Fibroblast of villous mesenchyme (primary cell): ENCODE measurements at places on chromosomes 3 and 15. TPM values are rescaled to one million over a fixed set of nuclear protein-coding genes. Genes with fewer than 3 reads are reported as not detected.

GRCh38 chr3:127915115-127915936, at the start of gene KBTBD12:
Gene KBTBD12 (plus strand): TSS chr3:127915232. CDS start chr3:127923062, 7,830 bp downstream.
- DNase-seq, result no peak

DNA sequence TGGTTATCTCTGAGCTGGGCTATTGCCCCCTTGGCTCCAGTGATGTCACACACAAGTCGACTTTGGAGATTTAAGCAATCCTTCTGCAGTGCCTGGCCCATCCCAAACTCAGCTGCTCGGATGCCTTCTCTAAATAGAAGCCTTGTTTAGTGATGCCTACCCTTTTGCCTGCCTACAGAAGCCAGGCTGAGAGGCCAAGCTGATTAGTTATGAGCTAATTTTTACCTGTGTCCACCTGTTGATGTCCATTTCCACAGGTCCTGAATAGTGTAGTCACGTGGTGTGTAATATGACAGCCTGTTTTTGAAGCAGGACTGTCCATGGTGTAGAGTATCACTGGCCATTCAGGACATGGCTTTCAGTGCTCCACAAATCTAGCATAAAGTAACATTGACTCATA, 45.5 kb downstream of the SSUH2 start:
- DNase-seq, result no peak

GRCh38 chr3:143182866-143183664, 63.5 kb downstream of the CHST2 start:
- DNase-seq, result peak; percentile 44

DNA sequence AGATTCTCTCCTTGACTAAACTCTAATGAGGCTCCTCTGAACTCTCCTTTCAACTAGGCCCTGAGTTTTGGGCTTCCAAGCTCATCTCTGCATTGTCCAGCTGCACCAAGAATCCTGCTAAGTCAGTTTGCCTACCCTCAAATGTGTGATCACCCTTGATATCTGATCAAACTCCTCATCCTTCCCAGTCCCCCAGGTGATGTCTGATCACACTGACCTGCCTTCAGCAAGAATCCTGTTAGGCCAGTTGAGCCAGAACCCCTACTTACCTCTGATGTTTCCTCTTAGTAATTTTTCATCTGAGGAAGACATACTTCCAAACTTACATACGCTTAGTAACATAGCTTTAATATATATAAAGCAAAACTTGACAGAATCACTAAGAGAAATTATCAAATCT, 28.8 kb downstream of the SUMF1 start:
- no peak for DNase-seq

DNA sequence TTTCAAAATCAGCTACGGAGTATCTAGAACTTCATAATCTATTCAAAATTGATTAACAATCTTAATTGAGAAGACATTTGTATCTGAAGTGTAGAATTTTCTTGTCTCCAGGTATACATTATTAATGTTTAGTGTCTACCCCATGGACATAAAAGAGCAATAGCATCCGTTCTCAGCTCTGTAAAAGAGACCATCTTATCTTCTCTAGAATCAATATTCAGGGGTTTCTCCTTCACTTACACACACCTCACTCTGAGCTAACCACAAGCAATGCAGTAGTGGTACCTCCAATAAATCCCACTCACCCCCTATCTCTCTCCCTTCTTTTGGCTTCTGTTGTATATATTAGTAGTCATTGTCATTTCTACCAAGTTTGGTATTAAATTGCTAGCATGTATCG, 16.2 kb downstream of the MBNL1 start:
- no peak for DNase-seq

DNA sequence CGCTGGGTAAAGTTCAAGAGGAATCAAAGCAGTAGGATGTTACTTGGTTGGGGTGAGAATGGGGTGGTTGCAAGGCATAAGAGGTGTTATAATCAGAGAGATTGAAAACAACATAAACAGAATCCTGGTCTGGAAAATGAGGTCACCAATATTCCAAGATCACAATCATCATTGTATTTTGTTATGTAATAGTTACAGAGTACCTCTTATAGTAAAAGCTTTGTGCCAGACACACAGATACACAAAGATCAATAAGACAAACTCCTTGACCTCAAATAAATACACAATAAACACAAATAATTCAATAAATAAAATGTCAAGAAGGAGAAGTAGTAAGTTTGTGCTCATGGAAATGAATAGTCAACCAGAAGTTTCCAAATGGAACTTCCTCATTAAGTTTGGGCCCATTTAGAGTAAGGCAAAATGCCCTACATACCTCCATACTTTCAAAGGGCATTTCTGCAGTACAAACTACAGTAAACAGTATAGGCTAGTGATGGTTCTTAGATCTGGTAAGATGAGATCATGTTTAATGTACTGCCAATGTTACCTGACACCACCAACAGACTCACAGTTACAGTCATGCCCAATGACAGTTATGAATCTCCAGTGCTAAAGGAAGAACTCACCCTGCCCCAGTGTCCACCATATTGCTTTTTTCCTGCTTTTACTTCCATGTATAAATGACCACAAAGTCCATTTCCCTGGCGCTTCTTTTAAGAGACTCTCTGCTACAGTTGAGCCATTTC, 93.4 kb downstream of the KCNMB2 start:
- DNase-seq, result no peak

DNA sequence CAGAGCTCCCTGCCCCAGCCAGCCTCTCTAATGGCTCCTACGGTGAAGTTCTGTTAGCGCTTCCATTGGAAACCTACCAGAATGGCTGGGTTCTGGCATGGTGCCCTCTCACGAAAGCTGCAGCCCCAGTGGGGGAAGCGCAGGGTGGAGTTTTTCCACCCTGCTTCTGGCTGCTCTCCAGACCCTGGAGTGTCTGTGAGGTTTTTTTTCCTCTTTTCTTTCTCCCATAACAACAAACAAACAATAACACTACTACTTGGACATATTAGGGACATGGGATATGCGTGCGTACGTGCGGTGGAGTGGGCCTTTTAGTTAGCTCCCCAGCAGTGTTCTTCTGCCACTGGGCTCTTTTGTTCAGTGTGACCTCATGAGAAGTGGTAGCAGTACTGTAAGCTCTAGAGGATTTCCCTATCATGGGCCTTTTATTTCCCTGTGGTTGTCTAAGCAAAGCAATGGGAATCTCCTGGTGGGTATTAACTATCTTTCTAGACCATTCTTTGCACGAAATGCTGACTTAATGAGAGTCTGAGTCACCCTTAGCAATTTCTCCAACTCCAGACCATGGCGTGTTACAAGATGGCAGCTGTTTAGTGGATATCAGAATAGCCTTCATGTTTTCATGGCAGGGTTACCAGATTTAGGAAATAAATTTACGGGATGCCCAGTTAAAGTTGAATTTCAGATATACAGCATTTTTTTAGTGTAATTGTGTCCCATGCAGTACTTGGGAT, 161.9 kb downstream of the FNDC3B start:
- peak; percentile 95 for DNase-seq

DNA sequence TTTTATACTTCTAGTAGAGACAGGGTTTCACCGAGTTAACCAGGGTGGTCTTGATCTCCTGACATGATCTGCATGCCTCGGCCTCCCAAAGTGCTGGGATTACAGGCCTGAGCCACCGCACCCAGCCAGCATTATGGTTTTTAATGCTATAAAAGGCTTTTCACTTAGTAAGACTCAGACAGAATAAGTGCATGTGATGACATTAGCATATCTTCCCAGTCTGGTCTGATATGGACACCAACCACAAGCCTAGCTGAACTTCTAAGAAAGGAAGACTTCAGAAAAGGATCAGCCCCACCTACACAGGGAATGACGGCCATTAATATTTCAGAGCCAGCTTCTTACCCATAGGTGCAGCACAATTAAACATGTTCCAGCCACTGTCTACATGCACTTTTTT, 27.0 kb downstream of the GRK7 start:
- no peak for DNase-seq

DNA sequence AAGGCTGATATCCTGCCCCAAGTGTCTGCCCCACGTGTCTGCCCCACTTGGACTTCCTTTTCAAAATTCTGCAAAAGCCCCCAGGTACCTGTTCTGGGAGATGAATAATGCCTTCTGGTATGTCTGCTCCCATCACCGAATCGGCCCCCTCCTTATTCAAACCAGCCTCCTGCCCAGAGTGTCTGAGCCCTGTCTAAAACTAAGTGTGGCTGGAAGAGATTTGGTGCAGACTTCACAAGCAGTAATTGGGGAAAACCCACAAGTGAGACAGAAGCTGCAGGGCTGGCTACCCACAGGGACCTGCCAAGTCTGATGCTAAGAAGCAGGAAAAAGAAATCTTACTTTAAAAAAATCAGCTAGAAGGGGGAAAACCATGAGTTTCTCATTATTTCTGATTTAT, 85.1 kb downstream of the DUT start:
- DNase-seq, result no peak

DNA sequence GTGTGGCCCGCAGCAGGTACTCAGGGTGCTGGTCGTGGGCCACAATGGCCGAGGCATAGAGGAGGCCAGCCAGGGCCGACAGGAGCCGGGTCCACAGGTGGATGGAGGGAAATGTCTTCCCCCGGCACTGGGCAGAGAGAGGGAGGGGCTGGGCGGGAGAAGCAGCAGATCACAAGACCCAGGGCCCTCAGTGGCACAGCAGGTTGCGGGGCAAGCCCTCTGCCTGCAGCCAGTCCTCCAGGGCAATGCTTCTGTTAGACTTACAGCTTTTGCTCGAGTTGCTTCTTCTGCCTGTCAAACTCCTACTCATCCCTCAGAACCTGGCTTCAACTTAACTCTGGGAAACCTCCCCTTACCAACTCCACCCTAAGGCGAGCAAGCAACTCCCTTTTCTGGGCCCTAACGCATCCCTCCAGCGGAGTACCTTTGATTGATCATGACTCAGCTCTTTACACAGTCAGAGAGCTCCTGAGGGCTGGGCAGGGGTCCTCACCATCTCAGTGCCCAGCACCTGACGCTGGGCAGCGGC, 16.0 kb downstream of the TMEM44 start:
- DNase-seq, result no peak

- peak; percentile 95 for DNase-seq
Observed at GRCh38 chr15:55267401-55268175, 22.0 kb downstream of the RAB27A start.

GRCh38 chr3:31157047-31157694, 262.7 kb upstream of the GADL1 start:
- no peak for DNase-seq

DNA sequence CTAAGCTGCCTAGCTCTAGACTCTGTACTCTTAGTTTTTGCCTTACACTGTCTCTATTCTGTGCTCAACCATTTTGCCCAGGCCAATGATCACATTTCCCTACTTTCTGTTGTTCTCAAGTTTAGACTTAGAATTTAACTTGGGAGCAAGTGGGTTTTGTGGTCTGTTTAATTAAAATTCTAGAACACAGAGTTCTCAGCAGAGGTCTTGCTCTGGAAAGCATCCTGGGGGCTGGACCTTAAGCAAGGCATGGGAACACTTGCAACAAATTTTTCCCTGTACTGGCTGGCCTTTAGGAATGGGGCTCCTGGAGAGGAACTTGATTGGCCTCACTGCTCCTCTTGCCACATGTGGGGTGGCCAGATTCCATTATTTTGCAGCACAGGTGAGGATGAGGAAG, 236.3 kb upstream of the LRTM1 start:
- DNase-seq, result peak; percentile 82

GRCh38 chr15:46089467-46089935, 454.7 kb downstream of the SQOR start:
- DNase-seq, result no peak

DNA sequence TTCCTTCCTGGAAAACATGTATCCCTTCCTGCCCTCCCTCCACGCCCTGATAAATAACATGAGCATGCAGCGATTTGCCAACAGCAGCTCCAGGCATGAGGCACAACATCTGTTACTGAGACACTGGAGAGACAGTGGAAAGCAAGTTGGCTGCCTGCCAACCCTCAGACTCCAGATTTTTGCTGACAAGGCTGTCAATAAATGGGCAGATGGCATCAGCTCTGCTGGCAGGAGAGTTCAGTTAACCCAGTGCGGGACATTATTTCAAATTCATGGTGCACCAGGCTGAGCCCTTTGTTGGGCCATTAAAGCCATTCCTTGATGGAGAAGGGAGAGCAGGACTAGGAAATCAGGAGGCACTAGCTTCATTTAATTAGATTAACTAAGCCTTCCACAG, 293.3 kb downstream of the MEX3B start:
- no peak for DNase-seq

DNA sequence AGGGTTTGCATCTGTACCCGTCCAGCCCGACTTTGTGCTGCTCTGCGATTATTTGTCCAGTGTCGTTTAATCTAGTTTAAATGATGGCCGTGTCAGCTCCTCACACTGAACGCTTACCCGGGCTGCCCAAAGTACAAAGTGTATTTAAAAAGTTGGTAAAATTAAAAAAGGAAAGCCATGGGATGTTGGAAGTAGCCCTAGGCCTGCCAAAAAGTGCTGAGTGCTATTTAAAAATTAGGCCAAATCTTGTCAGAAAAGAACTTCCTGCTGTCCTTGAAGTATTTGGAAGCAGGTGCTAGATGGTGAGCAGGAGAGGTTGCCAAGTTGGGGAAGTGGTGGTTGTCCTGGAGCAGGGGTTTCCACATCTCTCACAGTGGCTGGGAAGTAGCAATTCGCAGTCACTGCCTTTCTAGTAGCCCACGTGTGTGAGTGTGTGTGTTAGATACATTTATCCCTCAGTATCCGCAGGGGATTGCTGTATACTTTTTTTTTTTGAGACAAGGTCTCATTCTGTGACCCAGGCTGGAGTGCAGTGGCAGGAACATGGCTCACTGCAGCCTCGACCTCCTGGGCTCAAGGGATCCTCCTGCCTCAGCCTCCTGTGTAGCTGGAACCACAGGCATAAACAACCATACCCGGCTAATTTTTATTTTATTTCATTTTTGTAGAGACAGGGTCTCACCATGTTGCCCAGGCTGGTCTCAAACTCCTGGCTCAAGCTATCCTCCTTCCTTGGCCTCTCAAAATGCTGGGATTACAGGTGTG, 664 bp downstream of the PPCDC start:
- peak; percentile 21 for DNase-seq

GRCh38 chr15:78397382-78397781, 40.6 kb upstream of the IREB2 start:
- DNase-seq, result no peak

DNA sequence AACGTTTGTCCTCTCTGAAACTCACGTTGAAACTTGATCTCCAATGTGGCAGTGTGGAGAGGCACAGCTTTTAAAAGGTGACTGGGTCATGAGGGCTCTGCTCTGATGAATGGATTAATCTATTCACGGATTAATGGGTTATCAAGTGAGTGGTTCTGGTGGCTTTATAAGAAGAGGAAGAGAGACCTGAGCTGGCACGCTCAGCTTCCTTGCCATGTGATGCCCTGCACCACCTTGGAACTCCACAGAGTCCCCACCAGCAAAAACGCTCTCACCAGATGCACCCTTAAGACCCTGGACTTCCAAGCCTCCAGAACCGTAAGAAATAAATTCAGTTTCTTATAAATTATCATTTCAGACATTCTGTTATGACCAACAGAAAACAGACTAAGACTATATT, 2.6 kb downstream of the PPP1R2 start:
- DNase-seq, result no peak

Gene KIAA1143
- total RNA-seq, result 13.2 and 20.7 TPM in 2 replicates

Gene LRRN1
- total RNA-seq, result under 0.01 TPM in 2 replicates

Gene FOXL2NB
- 61.8 and 101 TPM in 2 replicates for total RNA-seq

Gene SV2B
- not detected in 2 replicates for total RNA-seq

Gene PARP15
- total RNA-seq, result under 0.01 TPM in 2 replicates

Gene KCNH8
- total RNA-seq, result not detected in 2 replicates

Gene TRIM59
- 29.6 and 47.5 TPM in 2 replicates for total RNA-seq

Gene CXCR6
- total RNA-seq, result under 0.01 TPM in 2 replicates

Gene GNAT1
- total RNA-seq, result not detected in 2 replicates

Gene OXSM
- 8.2 and 8.4 TPM in 2 replicates for total RNA-seq

Gene ADAMTS9
- 1.7 and 1.9 TPM in 2 replicates for total RNA-seq

Gene SH3BP5
- total RNA-seq, result 9.1 and 10.3 TPM in 2 replicates
